ENCODE measurements at places on chromosomes 16 and 17. TPM values are rescaled to one million over a fixed set of nuclear protein-coding genes. Genes with fewer than 3 reads are reported as not detected.

The TM4SF5 gene
- not detected for total RNA-seq

The TNFRSF13B gene
- total RNA-seq, result not detected

The SLC6A4 gene
- 0.46 TPM for total RNA-seq

The CANT1 gene
- 20.7 TPM for total RNA-seq

DNA sequence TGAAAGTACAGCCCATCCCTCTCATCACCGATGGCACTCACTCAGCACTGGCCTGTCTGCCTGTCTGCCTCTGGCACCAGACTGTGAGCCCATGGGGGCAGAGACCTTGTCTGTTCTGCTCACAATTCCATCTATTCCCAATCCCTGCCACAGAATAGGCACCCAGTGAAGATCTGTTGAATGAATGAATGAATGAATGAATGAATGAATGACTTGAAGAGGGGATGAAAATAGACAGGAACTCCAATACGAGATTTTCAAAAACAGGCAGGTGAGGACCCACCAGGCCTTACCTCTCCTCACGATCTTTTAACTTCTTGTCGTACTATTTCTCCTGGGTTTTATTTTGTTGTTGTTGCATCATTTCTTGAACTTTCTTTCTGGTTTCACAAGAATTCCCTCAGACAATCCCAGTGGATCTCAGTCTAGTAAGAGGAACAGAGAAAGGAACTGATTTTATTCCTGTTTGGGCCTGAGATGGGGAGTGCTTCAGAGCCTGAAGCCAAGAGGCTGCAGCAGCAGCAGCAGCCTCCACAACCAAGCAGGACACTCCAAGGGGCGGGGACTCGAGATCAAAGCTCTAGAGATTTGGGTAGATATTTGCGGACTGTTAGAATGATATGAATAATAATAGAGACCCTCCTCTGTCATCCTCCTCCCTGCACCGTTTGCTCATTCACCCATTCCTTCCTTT is 17.7 kb downstream of the KRT9 start:
- H3K27me3 ChIP-seq, result no peaks in the 10 kb centered on the region
- H3K27ac ChIP-seq, result no peak overlapping the region
- H3K4me1 ChIP-seq, result no peaks in the 10 kb centered on the region
- DNase-seq, result no peak
- H3K4me3 ChIP-seq, result no peak overlapping the region
- no peaks in the 10 kb centered on the region for H3K36me3 ChIP-seq

- no peaks in the 10 kb centered on the region for H3K36me3 ChIP-seq
- no peaks in the 10 kb centered on the region for H3K4me1 ChIP-seq
- no peak overlapping the region for H3K27ac ChIP-seq
- H3K4me3 ChIP-seq, result no peak overlapping the region
- DNase-seq, result no peak
Measured at GRCh38 chr16:24098896-24099295, 157.2 kb upstream of the CACNG3 start.

- H3K36me3 ChIP-seq, result no peaks in the 10 kb centered on the region
- DNase-seq, result no peak
- no peak overlapping the region for H3K4me3 ChIP-seq
- H3K27ac ChIP-seq, result no peak overlapping the region
Measured at GRCh38 chr16:74899816-74900215, 85.1 kb downstream of the WDR59 start.

DNA sequence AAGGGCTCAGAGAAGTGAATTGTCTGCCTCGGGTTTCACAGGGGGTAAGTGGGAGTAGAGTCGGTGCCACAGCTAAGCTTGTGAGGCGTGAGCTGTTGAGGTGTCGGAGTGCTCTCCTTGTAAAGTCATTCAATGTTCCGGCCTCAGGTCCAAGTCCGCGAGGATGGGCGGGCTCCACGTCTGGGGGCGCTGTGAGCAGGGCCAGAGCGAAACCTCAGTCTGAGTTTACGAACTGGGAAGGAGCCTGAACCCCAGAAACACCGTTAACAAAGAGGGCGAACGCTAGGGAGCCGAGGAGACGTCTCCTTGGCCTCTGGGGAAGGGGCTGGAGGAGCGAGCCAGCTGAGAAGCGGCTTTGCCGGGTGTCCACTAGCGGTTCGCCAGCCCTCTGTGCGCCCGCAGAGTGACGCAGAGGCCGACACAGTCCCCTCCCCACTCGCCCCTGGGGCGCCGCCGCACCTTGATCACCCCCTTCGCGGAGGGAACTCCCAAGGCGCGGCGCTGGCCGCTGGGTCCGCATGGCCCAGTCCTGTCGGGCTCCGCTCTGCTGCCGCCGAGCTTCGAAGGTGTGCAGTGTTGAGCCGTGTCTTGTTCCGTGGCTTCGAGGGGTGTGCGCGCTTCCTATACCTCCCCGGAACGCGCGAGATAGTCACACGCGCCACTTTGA is 4.9 kb downstream of the IRX3 start:
- H3K27ac ChIP-seq, result no peak overlapping the region
- no peaks in the 10 kb centered on the region for H3K36me3 ChIP-seq
- no peak overlapping the region for H3K4me3 ChIP-seq
- H3K4me1 ChIP-seq, result no peaks in the 10 kb centered on the region
- H3K27me3 ChIP-seq, result no peaks in the 10 kb centered on the region

GRCh38 chr17:59848778-59849177 is 44.0 kb downstream of the TUBD1 start:
- no peaks in the 10 kb centered on the region for H3K36me3 ChIP-seq
- H3K27ac ChIP-seq, result peak overlapping the region; percentile 75
- no peak overlapping the region for H3K4me3 ChIP-seq
- H3K27me3 ChIP-seq, result no peaks in the 10 kb centered on the region
- DNase-seq, result peak; percentile 52

- DNase-seq, result no peak
- no peaks in the 10 kb centered on the region for H3K4me1 ChIP-seq
- H3K4me3 ChIP-seq, result no peak overlapping the region
- no peaks in the 10 kb centered on the region for H3K36me3 ChIP-seq
Measured at GRCh38 chr17:62668091-62668804, 40.8 kb downstream of the MRC2 start.

DNA sequence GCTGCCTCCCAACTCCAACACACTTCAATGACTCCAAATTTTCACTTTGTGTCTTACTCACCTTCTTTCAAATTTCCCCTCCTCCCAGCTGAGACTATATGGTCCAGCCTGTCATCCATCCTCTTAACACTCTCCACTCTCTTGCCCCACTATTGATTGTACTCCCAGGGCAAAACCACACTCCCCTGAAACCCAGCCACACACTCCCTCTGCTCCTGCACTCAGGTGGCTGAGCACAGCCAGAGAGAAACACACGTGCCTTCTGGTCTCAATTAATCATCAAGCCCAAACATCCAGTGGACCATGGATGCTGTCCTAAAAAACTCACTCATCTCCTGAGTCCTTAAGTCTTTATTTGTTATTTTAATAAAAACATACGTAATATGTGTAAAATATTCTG is 1026.4 kb downstream of the KCNJ18 start:
- H3K27me3 ChIP-seq, result no peaks in the 10 kb centered on the region
- H3K27ac ChIP-seq, result no peak overlapping the region
- no peak overlapping the region for H3K4me3 ChIP-seq

- no peak overlapping the region for H3K27ac ChIP-seq
- no peak overlapping the region for H3K4me3 ChIP-seq
- no peaks in the 10 kb centered on the region for H3K27me3 ChIP-seq
- no peaks in the 10 kb centered on the region for H3K4me1 ChIP-seq
Measured at GRCh38 chr17:35542990-35543389, 5.5 kb upstream of the SLFN12L start.
